ENCODE measurements at places on chromosomes 12 and 14. TPM values are rescaled to one million over a fixed set of nuclear protein-coding genes. Genes with fewer than 3 reads are reported as not detected.

The MYH6 gene
- not detected for total RNA-seq

The KCNMB4 gene
- 0.22 TPM for total RNA-seq

The SERPINA6 gene
- total RNA-seq: not detected

The CLEC1B gene
- not detected for total RNA-seq

The GLIPR1L1 gene
- total RNA-seq: not detected

The CDKN3 gene
- 10.1 TPM for total RNA-seq

The CLEC2A gene
- total RNA-seq: not detected

The OAS2 gene
- 0.60 TPM for total RNA-seq

The HOXC11 gene
- not detected for total RNA-seq

The TEX22 gene
- total RNA-seq: under 0.01 TPM

- no peak for DNase-seq
Observed at GRCh38 chr12:68595241-68595640, 15.5 kb upstream of the RAP1B start.

- DNase-seq: no peak
Observed at GRCh38 chr12:114976959-114977358, 293.0 kb upstream of the TBX3 start.

DNA sequence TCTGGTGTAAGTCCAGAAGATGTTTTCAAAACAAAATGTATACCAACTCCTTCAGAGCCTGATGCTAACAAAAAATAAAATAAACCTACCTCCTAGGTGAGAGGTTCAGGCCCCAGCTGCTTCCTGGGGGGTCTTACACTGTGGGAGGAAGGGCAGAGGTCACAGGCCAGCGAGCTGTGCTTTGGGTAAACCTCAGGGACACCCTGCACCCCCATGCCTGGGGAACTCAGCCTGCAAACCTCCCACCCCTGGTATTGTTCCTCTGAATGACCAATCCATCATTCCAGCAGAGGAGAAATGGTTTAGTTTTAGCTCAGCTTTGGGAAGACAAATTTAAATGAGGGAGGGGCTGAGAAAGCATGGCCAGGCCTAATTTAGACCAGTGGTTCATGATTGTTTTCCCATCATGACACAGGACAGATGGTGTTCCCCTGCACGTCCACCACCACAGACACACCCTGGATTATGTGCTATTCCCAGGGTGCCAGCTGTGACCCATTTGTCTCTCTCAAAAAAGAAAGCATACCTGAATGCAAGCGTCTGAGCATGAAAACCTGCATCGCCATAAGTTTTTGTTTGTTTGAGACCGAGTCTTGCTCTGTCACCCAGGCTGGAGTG, 14.5 kb upstream of the TFCP2 start:
- peak; percentile 16 for DNase-seq

DNA sequence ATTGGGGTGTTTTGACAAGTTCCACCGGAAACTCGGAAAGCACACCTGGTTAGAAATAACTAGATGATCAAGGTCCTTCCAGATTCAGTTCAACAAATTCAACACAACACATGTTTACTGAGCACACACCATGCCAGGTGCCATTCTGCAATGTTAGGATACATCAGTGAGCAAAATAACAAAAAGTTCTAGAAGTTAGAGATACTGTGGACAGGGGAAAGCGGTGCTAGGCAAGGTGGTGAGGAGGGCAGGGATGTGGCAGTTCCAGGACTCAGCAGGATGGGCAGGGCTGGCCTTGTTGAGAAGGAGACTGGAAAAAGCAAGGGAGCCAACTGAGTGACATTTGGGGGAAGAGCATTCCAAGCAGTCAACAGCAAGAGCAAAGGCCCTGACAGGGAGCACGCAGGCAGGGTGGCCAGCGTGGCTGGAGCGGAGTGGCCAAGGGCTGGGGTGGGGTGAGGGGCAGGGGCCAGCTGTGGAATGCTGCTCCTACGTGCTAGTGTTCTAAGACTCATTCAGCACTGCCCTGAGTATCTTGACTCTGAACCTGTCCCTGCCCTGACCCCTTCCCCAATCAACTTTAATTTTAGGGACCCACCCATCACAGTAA, 19.4 kb upstream of the FAIM2 start:
- DNase-seq: no peak

GRCh38 chr12:66804563-66804974, 125.7 kb upstream of the GRIP1 start:
- no peak for DNase-seq

DNA sequence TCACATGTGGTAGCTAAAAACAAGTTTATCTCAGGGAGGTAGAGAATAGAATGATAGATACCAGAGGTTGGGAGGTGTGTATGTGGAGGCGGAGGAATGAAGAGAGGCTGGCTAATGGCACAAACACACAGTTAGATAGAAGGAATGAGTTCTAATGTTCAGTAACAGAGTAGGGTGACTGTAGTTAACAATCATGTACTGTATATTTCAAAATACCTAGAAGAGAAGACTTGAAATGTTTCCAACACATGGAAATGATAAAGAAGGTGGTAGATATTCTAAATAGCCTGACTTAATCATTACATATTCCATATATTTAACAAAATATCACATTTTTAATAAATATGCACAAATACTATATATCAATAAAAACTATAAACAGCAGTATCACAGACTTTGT, 8.9 kb upstream of the IFNG-AS1 start:
- no peak for DNase-seq

DNA sequence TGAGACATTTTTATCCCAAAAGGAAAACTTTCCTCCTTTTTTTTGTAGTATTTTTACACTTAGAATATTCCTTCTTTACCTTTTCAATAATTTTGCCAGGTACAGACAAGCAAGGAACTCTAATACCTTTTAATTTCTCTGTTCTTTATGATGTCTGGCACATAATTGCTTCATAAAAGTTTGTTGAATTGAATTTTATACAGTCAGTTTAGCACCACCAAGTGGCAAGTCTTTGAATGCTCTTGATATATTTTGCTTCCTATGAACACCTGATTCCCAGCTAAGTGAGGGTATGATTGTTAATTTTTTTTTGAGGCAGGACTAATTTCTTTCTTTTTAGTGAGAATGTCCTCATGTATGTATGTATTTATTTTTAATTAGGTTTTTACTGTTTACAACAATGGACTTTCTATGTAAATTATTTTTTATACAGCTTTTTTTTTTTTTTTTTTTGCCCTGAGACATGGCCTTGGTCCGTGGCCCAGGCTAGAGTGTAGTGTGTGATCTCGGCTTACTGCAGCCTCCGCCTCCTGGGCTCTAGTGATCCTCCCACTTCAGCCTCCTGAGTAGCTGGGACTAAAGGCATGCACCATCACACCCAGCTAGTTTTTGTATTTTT, 6.9 kb downstream of the TBC1D15 start:
- DNase-seq: peak; percentile 67

DNA sequence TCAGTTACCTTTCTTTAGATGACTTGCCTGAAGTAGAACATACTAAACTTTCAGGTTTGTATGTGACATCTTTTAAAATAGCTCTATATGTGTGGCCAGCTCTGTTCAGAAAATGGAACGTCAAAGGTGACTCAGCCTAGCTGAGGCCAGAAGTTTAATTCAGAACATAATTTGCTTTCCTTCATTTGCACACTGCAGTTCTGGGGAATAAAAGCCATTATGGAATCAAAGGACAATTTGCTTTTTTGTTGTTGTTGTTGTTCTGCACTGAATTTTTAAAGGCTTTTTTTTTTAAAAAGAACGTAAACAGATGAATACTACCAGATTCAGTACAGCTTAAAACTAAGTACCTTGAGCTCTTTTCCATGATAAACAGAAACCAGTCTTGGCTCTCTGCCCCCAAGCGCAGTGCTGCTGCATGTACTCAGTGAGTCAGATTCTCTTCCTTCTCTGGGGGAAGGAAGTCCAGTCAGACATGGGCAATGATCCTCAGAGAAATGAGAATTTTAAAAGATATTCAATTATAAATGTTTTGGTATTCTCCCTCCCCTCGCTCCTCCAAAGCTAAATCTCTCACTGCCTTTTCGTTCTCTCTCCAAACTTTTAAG, 644.2 kb downstream of the NOVA1 start:
- DNase-seq: peak; percentile 94

DNA sequence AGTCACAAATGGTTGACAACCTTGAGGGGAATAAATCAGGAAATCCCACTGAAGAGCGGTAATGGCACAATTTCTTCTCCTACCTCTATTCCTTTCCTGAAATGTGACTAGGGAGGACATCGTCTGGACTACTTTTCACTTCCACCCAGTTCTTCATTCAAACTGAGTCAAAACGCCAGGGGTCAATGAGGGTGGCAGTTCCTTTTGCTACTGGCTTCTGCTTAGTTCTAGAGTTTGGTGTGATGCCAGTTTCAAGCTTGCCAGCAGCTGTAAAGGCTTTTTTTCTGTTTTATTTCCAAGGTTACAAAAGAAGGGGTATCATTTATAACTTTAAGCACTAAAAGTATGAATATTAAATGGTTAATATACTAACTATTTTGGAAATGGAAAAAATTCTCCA, 286.5 kb downstream of the SOX5 start:
- DNase-seq: no peak

DNA sequence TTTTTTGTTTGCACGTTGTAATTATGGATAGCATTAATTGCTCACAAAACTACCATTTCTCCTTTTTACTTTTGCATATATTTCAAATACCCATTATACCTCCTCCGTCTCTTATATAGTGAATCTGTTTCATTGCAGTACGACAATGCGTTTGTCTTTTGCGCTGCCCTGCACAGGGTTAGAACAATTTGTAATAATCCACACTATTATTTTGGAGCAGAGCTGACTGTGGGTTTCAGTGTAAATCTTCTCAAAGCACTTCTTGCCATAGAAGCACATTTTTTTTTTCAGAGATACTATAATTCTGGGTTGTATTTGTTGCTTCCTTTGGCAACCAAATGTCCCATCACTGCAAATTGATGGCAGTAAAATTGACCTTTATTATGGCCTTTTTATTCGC, 451.8 kb upstream of the STXBP6 start:
- no peak for DNase-seq

DNA sequence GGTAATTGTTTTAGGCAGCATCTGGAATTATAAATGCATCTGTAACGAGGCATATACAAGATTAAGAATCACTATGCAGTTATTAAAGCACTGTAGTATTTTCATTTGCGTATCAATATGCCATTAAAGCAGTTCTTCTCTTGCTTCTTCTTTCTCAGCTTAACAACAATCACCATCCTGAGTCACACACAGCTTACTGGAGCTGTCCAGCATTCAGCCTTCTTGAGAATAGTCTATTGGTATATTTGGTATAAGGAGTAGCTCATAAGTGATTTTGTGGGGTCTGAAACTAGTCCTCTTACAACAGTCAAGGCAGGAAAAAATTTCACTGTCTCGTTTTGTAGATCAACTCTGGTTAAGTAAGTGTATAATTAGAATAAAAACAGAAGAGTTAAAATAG, 523.0 kb upstream of the FOXG1 start:
- no peak for DNase-seq

DNA sequence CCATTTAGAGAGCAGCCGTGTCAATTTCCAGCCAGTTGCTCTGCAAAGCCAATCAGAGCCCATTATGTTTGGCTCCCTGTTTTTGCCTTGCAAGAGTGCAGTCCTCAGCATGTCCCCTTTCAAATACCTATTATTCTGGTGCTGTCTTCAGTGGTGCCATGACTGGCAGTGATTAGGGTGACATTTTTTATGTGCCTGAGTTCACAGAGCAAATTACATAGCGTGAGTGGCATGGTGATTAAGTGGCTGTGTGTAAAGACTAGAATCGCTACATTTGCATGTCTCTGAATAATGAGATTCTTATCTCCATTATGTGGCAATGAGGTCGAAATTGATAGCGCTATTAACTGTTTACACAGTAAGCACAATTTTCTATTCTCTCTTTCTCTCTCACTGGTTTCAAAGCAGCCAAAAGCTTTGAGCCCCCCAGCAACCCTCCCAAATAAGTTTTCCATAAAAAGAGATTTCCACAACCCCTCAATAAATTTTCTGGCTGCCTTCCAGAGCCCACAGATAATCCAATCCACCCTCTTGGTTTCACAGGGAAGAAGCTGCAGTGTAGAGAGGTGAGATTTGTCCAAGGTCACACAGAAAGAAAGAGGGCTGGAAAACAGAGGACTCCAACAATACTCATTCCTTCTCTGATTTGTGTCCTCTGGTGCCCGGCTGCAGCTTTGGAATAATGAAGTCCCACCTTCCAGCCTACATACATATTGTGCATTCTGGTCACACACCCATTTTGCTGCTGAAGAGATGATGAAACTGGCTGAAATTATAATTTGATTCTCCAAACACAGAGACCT, 58.8 kb upstream of the NUDT4 start:
- DNase-seq: no peak

GRCh38 chr12:92988622-92989130, 59.6 kb upstream of the EEA1 start:
- DNase-seq: no peak

GRCh38 chr12:89364631-89365030, 12.3 kb upstream of the DUSP6 start:
- no peak for DNase-seq

DNA sequence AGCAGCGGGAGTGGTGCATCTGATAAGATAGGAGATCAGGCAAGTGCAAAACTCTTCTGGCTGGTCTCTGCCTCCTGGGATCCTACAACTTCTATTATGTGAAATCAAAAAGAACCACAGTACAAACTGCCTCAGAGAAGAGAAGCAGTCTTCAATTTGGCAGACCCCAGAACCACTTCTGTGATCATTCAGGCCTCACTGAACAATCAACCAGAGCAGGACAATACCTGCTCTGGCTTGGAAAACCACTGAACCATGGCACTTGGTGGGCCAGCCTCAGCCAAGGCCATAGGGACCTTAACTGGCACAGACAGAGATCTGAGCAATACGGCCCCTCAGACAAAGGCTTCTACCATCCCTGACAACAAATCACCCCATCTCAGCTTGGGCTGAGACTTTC, 103.0 kb downstream of the NDUFA12 start:
- no peak for DNase-seq

GRCh38 chr12:107134558-107134957, 41.2 kb upstream of the CRY1 start:
- DNase-seq: peak; percentile 7

GRCh38 chr12:4819654-4820053, 90.1 kb upstream of the KCNA1 start:
- no peak for DNase-seq

GRCh38 chr14:92644171-92644969, 104.1 kb downstream of the LGMN start:
- peak; percentile 16 for DNase-seq

DNA sequence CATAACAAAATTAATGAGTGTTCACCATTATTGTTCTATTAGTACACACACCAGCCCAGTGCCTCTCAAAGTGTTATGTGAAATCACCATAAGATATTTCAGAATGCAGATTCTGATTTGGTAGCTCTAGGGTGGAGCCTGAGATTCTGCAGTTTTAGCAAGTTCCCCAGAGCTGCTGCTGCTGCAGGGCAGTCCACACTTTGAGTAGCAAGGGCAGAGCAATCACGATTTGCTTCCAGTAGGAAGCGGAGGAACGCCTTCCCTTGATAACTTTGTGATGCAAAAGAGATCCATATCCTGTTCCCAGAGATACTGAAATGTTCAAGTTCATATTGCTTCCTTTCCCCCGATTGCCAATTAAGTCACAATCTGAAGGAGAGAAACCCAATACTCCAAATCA, 57.9 kb downstream of the SLC17A8 start:
- no peak for DNase-seq
